ENCODE measurements at places on chromosomes 16 and 17. TPM values are rescaled to one million over a fixed set of nuclear protein-coding genes. Genes with fewer than 3 reads are reported as not detected.

- H3K27me3 ChIP-seq = peaks cover 20% of the 10 kb centered on the region
- peaks cover 8% of the 10 kb centered on the region for H3K4me1 ChIP-seq
- DNase-seq = peak; percentile 31
These were observed 108.5 kb upstream of the CCL2 start for GRCh38 chr17:34146440-34147043.

DNA sequence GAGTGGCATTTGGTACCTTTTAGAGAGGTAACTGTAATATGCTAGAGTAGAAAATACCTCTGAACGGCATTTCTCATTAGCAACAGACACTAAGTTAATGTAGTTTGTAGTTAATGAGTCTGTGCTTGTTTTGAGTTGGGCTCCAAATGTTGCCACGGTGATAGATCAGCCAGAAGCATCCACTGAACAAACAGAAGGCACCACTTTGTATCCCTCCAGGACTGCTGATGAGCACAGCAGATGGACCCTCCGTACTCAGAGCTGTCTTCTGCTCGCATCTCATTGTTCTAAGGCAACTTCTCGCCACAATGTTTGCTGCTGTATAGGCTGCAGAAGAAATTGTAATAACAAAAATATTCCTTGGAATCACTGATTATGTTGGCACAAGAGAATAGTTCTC, 56.1 kb downstream of the TNRC6C start:
- H3K27ac ChIP-seq = no peak overlapping the region
- H3K4me1 ChIP-seq = peaks cover 14% of the 10 kb centered on the region
- DNase-seq = no peak

- peaks cover 3% of the 10 kb centered on the region for H3K4me1 ChIP-seq
- DNase-seq = no peak
- H3K27ac ChIP-seq = no peak overlapping the region
- no peaks in the 10 kb centered on the region for H3K27me3 ChIP-seq
- no peak overlapping the region for H3K4me3 ChIP-seq
These were observed 28.2 kb downstream of the BRD7 start for GRCh38 chr16:50340578-50340977.

GRCh38 chr17:13086142-13086769, 68.4 kb upstream of the ELAC2 start:
- H3K4me1 ChIP-seq = no peaks in the 10 kb centered on the region
- DNase-seq = no peak
- no peaks in the 10 kb centered on the region for H3K36me3 ChIP-seq

DNA sequence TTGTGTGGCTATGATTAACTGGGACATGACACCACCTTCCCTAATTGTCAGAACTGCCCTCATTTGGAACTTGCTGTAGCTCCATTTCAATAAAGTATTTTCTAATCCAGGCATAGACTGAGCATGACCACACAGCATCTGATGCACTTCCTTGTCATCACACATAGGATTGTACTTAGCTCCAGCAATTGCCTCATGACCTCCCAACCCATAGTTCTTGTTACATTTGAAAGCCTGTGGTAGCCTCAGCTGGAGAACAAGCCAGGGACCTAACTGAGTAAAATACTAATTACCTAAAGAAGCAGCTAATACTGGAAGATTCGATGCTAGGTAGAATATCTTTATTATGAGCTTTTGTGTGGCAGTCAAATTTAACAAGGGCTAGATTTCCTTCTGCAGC, 187.3 kb upstream of the KIF2B start:
- no peak overlapping the region for H3K27ac ChIP-seq
- H3K36me3 ChIP-seq = no peaks in the 10 kb centered on the region
- H3K27me3 ChIP-seq = no peaks in the 10 kb centered on the region
- no peak overlapping the region for H3K4me3 ChIP-seq

DNA sequence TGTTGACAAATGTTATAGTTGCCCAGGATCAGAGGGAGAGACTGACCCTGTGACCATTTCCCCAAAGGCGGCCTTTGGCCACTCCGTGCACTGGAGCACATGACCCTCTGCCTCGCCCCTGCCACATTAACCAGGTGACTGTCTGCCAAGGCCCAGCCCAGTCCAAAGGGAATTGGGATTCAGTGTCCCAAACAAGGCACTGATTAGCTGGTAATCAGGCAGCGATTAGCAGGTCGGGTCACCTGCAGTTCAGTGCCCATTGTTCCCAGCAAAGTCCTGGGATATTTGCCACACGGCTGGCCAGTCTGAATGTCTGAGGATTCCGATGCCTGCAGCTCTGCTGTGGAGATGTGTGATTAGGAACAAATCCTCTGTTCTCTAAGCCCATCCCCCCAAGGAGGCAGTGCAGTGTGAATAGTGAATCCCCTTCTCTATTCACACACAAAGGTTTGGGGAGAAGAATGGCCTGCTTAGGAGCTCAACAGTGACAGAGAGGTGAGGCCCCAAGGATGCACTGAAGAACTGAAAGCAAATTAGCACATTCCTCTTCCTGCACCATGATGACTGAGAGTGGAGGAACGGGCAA, 123.1 kb upstream of the MAF start:
- DNase-seq = peak; percentile 5
- H3K4me3 ChIP-seq = peak overlapping the region; percentile 11
- H3K4me1 ChIP-seq = peaks cover 24% of the 10 kb centered on the region
- no peaks in the 10 kb centered on the region for H3K27me3 ChIP-seq
- H3K27ac ChIP-seq = peak overlapping the region; percentile 83
- H3K36me3 ChIP-seq = peaks cover 3% of the 10 kb centered on the region

DNA sequence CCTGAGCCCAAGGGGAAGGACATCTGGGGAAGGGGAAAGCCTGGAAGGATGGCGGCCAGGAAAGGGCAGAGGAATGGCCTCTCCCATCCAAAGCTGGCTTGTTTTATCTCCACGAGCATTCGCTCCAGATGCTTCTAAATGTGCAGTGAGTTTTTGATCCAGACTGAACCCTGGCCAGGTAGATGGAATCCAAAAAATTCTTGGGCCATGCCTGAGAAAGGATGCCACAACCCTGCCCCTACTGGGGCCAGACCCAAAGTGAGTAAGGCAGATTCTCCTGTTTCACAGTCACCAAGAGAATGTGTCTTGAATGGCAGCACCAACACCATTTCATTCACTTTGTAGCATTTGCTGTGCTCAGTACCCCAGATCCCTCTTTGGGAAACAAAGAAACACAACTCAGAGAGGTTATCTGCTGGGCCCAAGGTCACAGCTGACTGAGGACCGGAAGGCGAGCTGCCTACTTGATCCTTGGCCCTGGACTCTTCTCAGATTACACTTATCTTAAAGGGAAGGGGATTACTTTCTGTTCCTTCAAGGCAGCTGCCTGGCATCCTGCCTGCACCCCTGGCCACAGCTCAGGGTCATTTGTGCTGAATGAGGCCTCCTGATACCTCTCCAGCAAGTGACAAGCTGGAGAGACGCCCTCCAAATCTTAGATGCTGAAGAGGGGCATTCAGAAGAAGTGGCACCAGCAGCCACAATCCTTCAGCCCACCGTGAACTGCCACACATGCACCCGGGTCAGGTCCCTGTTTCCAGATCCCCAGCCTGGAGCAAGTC, 3.6 kb downstream of the LRRC75A start:
- H3K27me3 ChIP-seq = peaks cover 10% of the 10 kb centered on the region
- peak overlapping the region; percentile 24 for H3K4me3 ChIP-seq

GRCh38 chr16:84834403-84834772, 14.6 kb downstream of the CRISPLD2 start:
- peaks cover 21% of the 10 kb centered on the region for H3K27me3 ChIP-seq
- H3K4me1 ChIP-seq = peaks cover 13% of the 10 kb centered on the region
- no peak for DNase-seq
- no peak overlapping the region for H3K4me3 ChIP-seq
- no peak overlapping the region for H3K27ac ChIP-seq

GRCh38 chr17:29682054-29682453, 59.3 kb upstream of the CORO6 start:
- no peak for DNase-seq
- no peak overlapping the region for H3K27ac ChIP-seq
- peaks cover 20% of the 10 kb centered on the region for H3K4me1 ChIP-seq
- H3K27me3 ChIP-seq = no peaks in the 10 kb centered on the region
- H3K36me3 ChIP-seq = peaks cover 2% of the 10 kb centered on the region
- H3K4me3 ChIP-seq = no peak overlapping the region

DNA sequence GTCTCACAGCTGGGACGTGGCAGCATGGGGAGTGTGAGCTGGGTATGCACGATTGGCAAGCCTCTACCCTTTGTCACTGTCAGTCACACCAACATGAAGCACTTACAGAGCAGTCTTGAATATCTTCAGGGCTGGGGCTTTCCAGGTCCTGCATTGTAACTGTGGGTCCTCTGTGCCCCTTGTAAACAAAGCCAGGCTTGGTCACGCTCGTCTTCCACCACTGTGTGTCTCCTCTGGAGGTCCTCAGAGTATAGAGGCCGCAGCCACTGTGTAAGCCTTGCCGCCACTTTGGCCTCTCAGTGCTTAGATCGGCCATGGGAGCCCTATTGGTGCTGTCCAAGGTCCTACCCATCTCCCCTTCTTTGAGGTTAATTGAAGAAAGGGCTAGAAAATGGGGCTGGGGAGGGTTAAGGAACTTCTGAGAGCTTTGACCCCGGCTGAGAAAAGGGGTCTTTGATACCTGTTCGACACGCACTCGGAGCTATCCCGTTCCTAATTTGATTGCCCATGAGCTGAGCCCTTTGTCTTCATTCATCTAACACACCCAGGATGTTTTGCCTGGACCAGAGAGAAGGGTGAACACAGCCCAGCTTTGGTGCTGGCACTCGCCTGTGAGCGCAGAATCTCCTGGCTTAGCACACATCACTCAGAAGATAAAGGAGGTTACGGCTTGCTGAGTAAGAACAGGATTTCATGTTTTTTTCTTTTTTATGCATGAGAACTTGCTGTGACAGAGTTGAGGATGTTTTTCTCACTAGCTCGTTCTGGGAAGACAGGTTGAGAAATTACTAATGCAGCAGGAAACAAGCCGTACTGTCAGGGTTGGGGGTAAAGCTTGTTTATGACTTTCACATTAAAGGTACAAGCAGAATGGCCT, 267.9 kb downstream of the CPPED1 start:
- H3K4me3 ChIP-seq = no peak overlapping the region
- peak; percentile 4 for DNase-seq
- H3K36me3 ChIP-seq = no peaks in the 10 kb centered on the region
- H3K27ac ChIP-seq = no peak overlapping the region
- H3K27me3 ChIP-seq = no peaks in the 10 kb centered on the region

- H3K27me3 ChIP-seq = no peaks in the 10 kb centered on the region
- no peak overlapping the region for H3K27ac ChIP-seq
- H3K4me1 ChIP-seq = peaks cover 5% of the 10 kb centered on the region
- no peaks in the 10 kb centered on the region for H3K36me3 ChIP-seq
- no peak overlapping the region for H3K4me3 ChIP-seq
These were observed 81.5 kb downstream of the MYO1D start for GRCh38 chr17:32795339-32795979.

- no peaks in the 10 kb centered on the region for H3K27me3 ChIP-seq
- no peak for DNase-seq
- H3K4me1 ChIP-seq = peaks cover 4% of the 10 kb centered on the region
- H3K4me3 ChIP-seq = no peak overlapping the region
- no peak overlapping the region for H3K27ac ChIP-seq
These were observed 10.9 kb upstream of the FOXJ1 start for GRCh38 chr17:76151896-76152454.

- DNase-seq = no peak
- H3K27ac ChIP-seq = no peak overlapping the region
- H3K27me3 ChIP-seq = no peaks in the 10 kb centered on the region
- peaks cover 7% of the 10 kb centered on the region for H3K36me3 ChIP-seq
- H3K4me1 ChIP-seq = peaks cover 3% of the 10 kb centered on the region
- H3K4me3 ChIP-seq = no peak overlapping the region
These were observed 92.6 kb downstream of the CACNG1 start for GRCh38 chr17:67137026-67137370.

DNA sequence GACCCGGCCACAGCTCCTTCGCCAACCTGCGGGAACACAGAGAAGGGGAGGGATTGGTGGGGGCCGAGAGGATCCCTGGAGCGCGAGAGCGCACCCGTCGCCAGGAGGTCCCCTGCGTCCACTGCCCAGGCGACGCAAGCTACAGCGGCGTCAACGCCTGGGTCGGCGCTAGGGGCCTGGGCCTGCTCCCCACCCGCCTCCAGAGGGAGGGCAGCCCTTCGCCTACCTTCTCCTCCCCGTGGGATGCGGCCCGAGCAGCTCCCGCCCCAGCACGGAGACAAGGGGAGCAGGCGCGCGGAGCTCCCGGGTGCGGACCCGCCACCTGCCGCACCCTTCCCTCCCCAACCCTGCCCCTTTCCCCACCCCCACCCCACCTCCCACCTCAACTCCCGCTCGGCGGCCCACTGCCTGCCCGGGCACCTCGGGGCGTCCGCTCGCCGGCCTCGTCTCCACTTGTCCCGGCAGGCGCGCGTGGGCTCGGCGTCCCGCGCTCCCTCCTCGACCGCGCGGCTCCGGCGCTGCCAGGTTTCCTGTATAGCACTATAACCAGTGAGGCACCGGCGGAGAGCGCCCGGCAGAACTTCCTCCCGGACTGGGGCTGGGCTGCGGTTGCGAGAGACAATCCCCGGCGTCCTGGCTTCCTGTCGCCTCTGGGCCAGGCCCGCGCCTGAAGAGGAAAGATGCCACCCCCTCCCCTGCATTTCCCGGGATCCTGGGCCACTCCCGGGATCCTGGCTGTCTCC, 119.1 kb upstream of the SMURF2 start:
- peaks cover 11% of the 10 kb centered on the region for H3K4me1 ChIP-seq
- H3K27me3 ChIP-seq = peaks cover 62% of the 10 kb centered on the region
- peak overlapping the region; percentile 73 for H3K4me3 ChIP-seq
- DNase-seq = no peak
- no peak overlapping the region for H3K27ac ChIP-seq

DNA sequence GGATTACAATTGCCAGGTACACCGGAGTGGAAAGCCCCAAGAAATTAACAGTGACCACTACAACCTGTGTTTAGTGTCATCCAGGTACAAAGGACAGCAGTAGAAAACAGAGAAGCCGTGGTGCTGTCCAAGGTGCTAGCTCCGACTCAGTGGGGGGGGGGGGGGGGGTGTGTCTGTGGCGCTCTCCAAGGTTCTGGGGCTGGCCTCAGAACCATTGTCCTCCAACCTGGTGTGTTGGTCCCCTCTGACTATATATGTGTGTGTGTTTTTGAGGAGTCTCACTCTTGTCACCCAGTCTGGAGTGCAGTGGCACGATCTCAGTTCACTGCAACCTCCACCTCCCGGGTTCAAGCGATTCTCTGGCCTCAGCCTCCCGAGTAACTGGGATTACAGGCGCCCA, 5.8 kb upstream of the ZNF23 start:
- H3K27ac ChIP-seq = no peak overlapping the region
- no peaks in the 10 kb centered on the region for H3K27me3 ChIP-seq
- peaks cover 4% of the 10 kb centered on the region for H3K4me1 ChIP-seq
- DNase-seq = peak; percentile 36

- H3K36me3 ChIP-seq = no peaks in the 10 kb centered on the region
- peaks cover 19% of the 10 kb centered on the region for H3K27me3 ChIP-seq
- H3K27ac ChIP-seq = no peak overlapping the region
- DNase-seq = no peak
- H3K4me3 ChIP-seq = no peak overlapping the region
These were observed 471.6 kb upstream of the ERCC4 start for GRCh38 chr16:13448346-13448745.

- peak overlapping the region; percentile 2 for H3K27ac ChIP-seq
- H3K36me3 ChIP-seq = peaks cover 6% of the 10 kb centered on the region
- peaks cover 25% of the 10 kb centered on the region for H3K4me1 ChIP-seq
- no peak overlapping the region for H3K4me3 ChIP-seq
These were observed 57.2 kb upstream of the SREBF1 start for GRCh38 chr17:17893801-17894644.

The IRF8 gene
- 0.19 TPM for total RNA-seq

The CHST6 gene
- 22.4 TPM for total RNA-seq

The OTOP3 gene
- total RNA-seq = not detected

The TM4SF5 gene
- not detected for total RNA-seq

The TBC1D3C gene
- total RNA-seq = not detected

The VPS25 gene
- 83.7 TPM for total RNA-seq
